Stimulated activated CD8-positive, alpha-beta memory T cell treated with anti-CD3 and anti-CD28 coated beads, Interleukin-7, amount 100 ng/mL, for 1 hour (primary cell): ENCODE measurements at places on chromosomes 11 and 22.

- DNase-seq: no peak
Measured at GRCh38 chr11:2802389-2803185, 83.0 kb downstream of the CDKN1C start.

- DNase-seq: no peak
Measured at GRCh38 chr11:62012451-62012831, 45.0 kb upstream of the FTH1 start.

DNA sequence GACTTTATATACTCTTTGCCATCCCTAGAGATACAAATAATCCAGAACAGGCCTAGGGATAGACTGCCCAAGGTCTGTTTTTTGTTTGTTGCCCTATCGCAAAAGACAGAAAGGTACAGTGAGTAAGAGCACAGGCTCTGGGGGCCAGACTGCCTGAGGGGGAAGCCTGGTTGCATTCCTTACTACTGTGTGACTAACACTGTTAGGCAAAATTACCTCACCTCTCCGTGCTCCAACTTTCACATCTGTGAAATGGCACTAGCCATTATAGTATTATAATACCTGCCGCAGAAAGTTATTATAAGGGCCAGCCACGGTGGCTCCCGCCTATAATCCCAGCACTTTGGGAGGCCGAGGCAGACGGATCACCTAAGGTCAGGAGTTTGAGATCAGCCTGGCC is 14.5 kb downstream of the SLC35F2 start:
- DNase-seq: no peak

DNA sequence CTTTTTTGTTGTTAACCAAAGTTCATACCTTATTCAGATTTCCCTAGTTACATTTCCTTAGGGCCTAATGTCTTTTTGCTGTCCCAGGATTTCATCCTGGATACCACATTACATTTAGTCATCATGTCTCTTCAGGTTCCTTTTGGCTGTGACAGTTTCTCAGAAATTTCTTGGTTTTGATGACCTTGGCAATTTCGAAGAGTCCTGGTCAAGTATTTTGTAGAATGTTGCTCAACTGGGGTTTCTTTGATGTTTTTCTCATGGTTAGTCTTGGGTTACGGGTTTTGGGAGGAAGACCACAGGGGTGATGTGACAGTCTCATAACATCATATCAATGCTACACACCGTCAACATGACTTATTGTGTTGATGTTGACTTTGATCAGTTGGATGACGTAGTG is 39.8 kb upstream of the FDX1 start:
- no peak for DNase-seq

GRCh38 chr11:117535201-117535849 is 207.7 kb downstream of the CEP164 start:
- DNase-seq: no peak

- no peak for DNase-seq
Measured at GRCh38 chr22:19943082-19944026, 1.7 kb upstream of the TXNRD2 start.

DNA sequence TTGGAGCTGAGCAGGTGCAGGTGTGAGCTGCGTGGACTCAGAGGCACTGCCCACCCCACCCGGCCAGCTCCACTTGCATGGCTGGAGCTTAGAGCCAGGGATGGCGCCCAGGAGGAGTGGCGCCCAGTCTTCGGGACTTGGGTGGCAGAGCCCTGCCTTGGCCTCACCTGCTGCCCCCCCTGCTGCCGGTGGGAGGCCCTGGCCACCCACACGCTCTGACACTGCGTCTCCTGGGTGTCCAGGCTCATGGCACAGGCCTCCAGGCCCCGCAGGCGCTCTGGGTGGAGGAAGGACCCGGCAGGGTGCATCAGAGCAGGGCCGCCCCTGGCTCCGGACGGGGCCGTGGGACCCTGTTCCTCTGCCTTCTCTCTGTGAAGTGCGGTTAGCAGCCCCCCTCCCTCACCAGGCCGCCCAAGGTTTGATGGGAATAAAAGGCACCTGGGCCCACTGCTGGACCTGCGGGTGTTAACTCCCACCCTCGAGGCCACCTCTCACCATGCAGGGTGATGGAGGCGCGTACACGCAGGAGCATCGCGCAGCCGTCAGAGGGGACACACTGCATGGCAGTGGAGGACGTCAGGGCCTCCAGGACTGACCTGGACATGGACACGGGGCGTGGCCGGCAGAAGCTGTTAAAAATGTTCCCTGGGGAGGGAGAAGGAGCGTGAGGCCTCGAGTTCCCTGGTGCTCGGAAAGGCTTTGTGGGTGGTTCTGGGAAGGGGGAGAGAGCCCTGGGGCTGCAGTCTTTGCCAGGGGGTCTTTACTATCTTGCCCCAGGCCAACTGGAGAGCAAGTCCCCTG is 11.8 kb downstream of the IL17REL start:
- DNase-seq: no peak

DNA sequence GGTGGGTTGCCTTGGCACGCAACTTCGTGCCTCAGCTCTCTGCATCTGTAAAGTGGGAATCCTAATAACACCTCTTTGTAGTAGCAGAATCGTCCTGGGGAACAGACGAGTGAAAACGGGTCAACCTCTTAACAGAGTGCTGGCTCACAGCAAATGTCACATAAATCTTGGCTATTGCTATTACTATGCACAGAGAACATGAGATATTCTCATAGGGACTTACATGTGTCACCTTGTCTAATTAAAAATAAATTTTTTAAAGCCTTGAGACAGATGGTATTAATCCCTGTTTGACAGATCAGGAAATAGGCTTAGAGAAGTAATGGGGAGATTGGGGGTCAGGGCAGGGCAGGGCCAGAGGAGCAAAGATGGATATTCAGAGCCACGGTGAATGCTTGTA is 44.3 kb upstream of the IGSF9B start:
- no peak for DNase-seq

GRCh38 chr22:27116312-27117086 is 459.1 kb downstream of the MIAT start:
- no peak for DNase-seq

- DNase-seq: no peak
Measured at GRCh38 chr11:72737336-72737735, 14.9 kb downstream of the ARAP1 start.

DNA sequence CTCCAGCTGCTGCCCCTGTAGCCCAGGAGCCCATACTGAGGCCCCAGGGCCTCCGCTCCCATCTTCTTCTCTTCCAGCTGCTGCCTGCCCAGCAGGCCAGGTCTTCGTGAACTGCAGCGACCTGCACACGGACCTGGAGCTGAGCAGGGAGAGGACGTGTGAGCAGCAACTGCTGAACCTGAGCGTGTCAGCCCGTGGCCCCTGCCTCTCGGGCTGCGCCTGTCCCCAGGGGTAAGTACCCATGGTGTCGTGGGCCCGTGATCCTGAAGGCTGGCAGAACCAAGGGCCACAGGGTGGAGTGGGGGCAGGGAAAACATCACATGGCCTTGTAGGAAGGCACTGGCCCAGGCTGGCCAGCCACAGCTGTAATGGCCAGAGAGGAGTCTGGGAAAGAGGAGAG is 31.2 kb downstream of the OTOG start:
- DNase-seq: no peak

GRCh38 chr11:125489166-125489565 is 6.9 kb downstream of the FEZ1 start:
- DNase-seq: no peak

DNA sequence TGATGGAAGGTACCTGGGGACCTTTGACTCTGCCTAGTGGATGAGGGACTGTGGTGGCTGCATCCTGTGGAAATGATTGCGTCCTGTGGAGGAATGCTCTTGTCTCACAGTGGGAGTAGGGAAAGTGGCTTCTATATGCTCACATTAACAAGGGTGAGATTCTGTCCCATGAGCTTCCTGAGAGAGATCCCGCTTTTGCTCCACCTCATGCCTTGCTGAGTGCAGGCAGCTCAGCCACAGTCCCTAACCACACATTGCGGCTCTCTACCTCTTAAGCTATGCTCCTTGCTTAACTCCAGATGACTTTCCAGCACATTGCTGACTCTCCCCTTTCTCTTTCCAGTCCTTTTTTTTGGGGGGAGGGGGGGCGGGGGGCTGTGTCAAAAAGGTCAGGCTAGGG is 45.0 kb downstream of the TEAD1 start:
- DNase-seq: no peak

DNA sequence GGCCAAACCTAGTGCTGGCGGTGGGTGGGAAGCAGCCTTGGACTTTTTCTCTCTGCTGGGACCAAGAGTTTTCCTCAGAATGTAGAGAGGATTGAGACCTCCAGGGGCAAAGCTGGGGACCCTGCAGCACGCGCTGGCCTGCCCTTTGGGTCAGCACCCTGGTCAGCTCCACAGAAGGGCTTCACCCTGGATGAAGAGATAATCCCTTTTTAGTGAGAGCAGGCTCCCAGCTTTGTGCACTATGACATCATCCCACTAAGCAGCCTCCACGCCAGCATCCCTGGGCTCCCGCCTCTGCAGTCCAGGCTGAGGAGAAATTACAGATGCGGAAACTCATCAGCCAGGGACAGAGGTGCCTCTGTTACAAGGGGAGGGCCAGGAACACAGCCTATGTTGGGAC is 23.5 kb downstream of the DRICH1 start:
- DNase-seq: no peak

DNA sequence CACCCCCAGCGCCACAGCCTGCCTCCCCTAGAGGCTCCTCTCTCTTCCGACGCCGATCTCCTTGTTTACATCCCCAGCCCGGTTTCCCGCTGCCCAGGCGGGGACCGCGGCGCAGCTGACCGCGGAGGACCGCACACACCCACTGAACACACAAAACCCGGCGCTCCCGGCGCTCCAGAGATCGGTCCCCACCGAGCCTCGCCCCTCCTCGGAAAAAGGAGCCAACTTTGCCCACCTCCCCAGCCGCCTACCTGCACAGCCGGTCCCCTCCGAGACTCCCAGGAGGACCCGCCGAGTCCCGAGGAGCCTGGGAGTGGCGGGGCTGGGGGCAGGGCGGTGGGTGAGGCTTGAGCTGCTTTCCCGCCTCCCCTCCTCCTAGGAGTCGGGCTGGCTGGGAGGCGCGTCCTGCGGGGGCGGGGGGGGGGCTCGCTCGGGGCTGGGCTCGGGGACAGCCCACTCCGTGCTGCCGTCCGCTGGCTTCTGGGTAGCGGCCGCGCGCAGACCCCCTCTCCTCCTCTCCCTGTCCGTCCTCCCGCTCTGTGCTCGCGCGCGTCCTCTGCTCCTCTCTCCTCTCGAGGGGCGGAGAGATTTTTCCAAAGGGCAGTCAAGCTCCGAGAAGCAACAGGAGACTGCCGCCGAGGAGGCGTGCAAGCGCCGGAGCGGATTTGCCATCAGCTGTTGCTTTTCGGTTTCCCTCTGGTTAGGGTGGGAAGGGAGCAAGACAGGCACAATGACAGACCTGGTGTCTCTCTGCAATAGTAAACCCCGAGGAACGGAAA is at the start of gene FXYD6:
TSS of gene FXYD6 (minus strand) at position 318 of the 779 bp plus-strand sequence. CDS start 33,882 bp downstream, outside the sequence.
- no peak for DNase-seq

DNA sequence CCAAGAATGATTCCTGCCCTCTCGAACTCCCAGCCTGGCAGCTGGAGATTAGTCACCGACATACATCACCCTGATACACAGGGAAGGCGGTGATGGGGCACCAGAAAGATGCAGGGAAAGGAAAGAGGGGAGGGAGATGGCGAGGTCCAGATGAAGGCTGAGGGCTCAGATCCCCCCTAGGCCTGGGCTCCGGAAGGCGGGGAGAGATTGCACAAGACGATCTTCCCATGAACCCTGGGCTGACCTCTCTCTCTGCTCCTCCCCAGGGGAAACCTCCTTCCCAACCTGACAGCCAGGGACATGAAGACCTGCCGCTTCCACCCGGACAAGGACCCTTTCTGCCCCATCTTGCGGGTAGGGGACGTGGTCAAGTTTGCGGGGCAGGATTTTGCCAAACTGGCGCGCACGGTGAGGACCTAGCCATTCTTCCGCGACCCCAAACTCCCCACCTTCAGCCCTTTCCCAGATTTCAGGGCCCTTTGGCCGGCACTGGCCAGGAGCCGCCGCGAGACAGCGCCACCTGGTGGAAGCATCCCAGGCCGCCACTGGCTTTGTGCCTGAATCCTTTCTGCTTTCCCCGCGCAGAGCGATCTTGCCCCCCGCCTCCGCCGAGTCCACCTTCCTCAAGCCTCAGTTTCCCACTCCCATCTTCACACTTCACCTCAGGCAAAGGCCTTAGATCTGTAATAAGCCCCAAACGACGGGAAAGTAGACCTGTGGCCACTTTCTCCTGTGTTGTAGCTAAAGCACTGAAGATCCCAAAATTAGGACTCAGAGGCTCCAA is 11.5 kb downstream of the P2RX3 start:
- peak; percentile 33 for DNase-seq
